Body of pancreas (tissue), 4 donors: ENCODE measurements at places on chromosomes 3 and 15.

DNA sequence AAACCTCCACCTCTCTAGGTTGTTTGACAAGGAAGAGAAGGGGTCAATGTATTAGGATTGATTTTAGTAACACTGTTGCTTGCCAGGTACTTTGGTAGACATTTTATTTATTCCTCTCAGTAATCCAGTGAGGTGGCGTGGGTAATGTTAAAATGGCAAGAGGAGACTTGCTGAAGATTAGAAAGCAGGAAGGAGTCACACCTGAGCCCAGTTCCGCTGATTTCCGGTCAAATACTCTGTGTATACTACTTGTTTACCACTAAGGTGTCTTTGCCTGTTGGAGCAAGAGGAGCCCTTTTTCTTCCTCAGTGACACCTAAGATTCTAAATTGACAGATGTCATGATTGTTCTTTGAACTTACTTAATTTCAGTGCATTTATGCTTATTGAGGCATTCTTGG lies 1.7 kb downstream of the OXNAD1 start:
- peaks cover 33% of the 10 kb centered on the region for H3K4me1 ChIP-seq
- H3K4me3 ChIP-seq: no peak overlapping the region
- no peak overlapping the region for H3K27ac ChIP-seq
- DNase-seq: no peak
- H3K36me3 ChIP-seq: no peaks in the 10 kb centered on the region

GRCh38 chr3:61530355-61530754 lies 31.0 kb upstream of the PTPRG start:
- H3K36me3 ChIP-seq: no peaks in the 10 kb centered on the region
- DNase-seq: peak; percentile 24
- H3K4me1 ChIP-seq: no peaks in the 10 kb centered on the region
- H3K27me3 ChIP-seq: no peaks in the 10 kb centered on the region

- H3K4me3 ChIP-seq: no peak overlapping the region
- no peak overlapping the region for H3K27ac ChIP-seq
- no peaks in the 10 kb centered on the region for H3K36me3 ChIP-seq
- no peak for DNase-seq
- H3K4me1 ChIP-seq: no peaks in the 10 kb centered on the region
Observed at GRCh38 chr15:98230975-98231374, 270.5 kb downstream of the ARRDC4 start.

- H3K36me3 ChIP-seq: no peaks in the 10 kb centered on the region
- no peak overlapping the region for H3K27ac ChIP-seq
- DNase-seq: no peak
- H3K27me3 ChIP-seq: no peaks in the 10 kb centered on the region
- no peak overlapping the region for H3K4me3 ChIP-seq
- H3K4me1 ChIP-seq: no peaks in the 10 kb centered on the region
Observed at GRCh38 chr3:173938159-173938558, 540.6 kb downstream of the NLGN1 start.

DNA sequence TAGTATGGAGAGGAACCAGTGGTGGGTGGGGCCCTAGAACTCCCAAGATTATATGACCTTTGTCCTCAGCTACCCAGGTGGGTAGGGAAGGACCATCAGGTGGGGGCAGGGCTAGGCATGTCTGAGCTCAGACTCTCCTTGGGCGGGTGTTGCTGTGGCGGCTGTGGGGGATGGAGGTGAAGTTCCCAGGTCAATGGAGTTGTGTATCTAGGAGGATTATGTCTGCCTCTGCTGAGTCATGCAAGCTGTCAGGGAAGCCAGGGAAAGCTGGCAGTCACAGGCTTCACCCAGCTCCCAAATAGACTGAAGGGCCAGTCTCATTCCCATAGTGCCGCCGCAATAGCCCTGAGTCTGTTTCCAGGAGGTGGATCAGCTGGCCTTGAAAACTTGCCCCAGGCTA lies 139.7 kb upstream of the CFAP20DC start:
- H3K4me1 ChIP-seq: no peaks in the 10 kb centered on the region
- no peaks in the 10 kb centered on the region for H3K27me3 ChIP-seq
- no peak for DNase-seq
- no peaks in the 10 kb centered on the region for H3K36me3 ChIP-seq
- H3K4me3 ChIP-seq: no peak overlapping the region

DNA sequence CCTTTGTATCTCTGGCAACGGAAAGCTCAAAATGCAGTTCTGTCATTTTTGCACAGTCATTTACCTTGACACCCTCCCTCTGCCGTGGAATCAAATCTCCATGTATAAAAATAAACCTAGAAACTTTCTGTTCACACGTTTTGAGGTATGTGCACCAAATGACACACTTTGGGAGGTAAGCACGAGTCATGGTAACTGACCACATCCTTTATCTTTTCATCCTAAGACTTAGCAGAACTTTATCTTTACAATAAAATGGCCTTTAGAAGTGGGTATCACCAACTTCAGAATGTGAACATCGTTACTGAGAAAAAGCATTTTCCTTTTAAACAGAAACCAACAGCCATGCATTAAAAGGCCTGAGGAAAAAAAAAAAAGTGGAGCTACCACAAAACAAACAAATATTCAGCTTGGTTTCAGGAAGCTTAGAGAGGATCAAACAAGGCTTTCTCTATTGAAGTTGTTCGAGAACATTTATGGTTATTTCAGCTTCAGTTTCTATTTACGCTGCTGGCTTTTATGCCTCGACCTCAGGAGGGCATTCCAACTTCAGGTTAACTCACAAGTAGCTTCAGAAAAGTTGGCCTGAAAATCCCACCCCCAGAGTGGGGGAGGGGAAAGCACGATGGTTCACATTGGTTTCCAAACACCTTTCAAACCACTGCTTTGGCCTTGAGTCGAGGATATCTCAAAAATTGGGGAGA lies 171.1 kb upstream of the ICE2 start:
- no peaks in the 10 kb centered on the region for H3K4me1 ChIP-seq
- H3K27ac ChIP-seq: peak overlapping the region; percentile 15
- DNase-seq: no peak
- H3K4me3 ChIP-seq: no peak overlapping the region
- no peaks in the 10 kb centered on the region for H3K27me3 ChIP-seq

GRCh38 chr15:41734079-41734478 lies 40.2 kb upstream of the MAPKBP1 start:
- no peak overlapping the region for H3K27ac ChIP-seq
- peaks cover 15% of the 10 kb centered on the region for H3K36me3 ChIP-seq
- no peaks in the 10 kb centered on the region for H3K27me3 ChIP-seq
- H3K4me3 ChIP-seq: no peak overlapping the region
- no peaks in the 10 kb centered on the region for H3K4me1 ChIP-seq

DNA sequence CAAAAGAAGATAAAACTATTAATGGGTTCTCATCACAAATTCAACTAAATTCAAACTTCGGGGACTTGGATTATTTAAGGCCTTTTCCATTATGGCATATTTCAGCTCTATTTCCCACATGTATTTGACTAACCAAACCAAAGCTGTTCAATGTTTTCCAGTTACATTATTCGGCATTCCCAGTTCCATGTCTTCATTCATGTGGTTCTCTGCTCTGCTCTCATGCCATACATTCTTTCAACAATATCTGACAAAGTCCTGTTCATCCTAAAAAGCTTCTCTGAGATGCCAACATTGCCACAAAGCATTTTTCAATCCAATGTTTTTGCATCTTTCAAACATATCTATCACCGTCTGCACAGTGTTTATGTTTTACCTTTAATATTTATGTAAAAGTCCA lies 141.4 kb downstream of the GREM1 start:
- no peak overlapping the region for H3K4me3 ChIP-seq
- DNase-seq: no peak
- no peak overlapping the region for H3K27ac ChIP-seq
- no peaks in the 10 kb centered on the region for H3K36me3 ChIP-seq
- no peaks in the 10 kb centered on the region for H3K4me1 ChIP-seq

GRCh38 chr3:21649519-21649918 lies 101.5 kb downstream of the ZNF385D start:
- H3K4me3 ChIP-seq: no peak overlapping the region
- H3K27ac ChIP-seq: no peak overlapping the region

DNA sequence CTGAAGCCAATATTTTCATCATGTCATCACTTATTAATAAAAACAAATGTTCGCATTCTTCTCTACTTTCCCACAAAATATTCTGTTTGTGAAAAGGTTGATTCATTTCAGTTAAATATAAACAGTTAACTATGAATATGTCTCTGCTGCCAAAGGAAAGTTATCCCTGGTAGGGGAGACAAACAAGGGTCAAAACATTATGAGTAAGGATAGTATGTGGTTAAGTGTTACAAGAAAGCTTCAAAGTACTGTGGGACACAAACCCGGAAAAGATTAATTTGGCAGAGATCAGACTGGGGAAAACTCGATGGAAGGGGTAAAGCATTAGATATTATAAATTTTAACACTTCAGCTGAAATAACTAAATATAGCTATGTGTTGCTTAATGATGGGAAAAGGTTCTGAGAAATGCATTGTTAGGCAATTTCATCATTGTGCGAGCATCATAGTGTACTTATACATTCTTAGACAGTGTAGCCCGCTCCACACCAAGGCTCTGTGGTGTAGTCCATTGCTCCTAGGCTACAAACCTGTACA lies 436.5 kb upstream of the TBL1XR1 start:
- no peaks in the 10 kb centered on the region for H3K27me3 ChIP-seq
- no peak for DNase-seq
- H3K27ac ChIP-seq: peak overlapping the region; percentile 9
- H3K4me1 ChIP-seq: no peaks in the 10 kb centered on the region
- no peak overlapping the region for H3K4me3 ChIP-seq

- H3K27ac ChIP-seq: no peak overlapping the region
- H3K27me3 ChIP-seq: no peaks in the 10 kb centered on the region
- no peak for DNase-seq
- H3K36me3 ChIP-seq: peaks cover 15% of the 10 kb centered on the region
- peaks cover 21% of the 10 kb centered on the region for H3K4me1 ChIP-seq
- H3K4me3 ChIP-seq: no peak overlapping the region
Observed at GRCh38 chr15:89835176-89835564, 20.5 kb upstream of the ANPEP start.

- H3K27me3 ChIP-seq: no peaks in the 10 kb centered on the region
- H3K4me3 ChIP-seq: no peak overlapping the region
- DNase-seq: no peak
- H3K4me1 ChIP-seq: no peaks in the 10 kb centered on the region
Observed at GRCh38 chr3:143951351-143951971, 20.2 kb upstream of the DIPK2A start.

DNA sequence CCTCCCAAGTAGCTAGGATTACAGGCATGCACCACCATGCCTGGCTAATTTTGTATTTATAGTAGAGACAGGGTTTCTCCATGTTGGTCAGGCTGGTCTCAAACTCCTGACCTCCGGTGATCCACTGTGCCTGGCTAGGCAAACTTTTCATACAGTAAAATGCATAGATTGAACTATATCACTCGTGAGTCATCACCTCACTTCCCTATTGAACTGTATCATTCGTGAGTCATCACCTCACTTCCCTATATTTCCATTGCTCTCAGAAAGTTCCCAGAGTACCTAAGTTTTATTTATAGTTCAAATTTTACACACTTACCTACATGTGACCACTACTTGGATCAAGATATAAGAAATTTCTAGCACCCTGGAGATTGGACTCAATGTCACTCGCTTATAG lies 73.6 kb upstream of the ACAD9 start:
- H3K36me3 ChIP-seq: no peaks in the 10 kb centered on the region
- H3K27me3 ChIP-seq: no peaks in the 10 kb centered on the region
- DNase-seq: no peak
- no peaks in the 10 kb centered on the region for H3K4me1 ChIP-seq
- no peak overlapping the region for H3K4me3 ChIP-seq
- H3K27ac ChIP-seq: no peak overlapping the region

DNA sequence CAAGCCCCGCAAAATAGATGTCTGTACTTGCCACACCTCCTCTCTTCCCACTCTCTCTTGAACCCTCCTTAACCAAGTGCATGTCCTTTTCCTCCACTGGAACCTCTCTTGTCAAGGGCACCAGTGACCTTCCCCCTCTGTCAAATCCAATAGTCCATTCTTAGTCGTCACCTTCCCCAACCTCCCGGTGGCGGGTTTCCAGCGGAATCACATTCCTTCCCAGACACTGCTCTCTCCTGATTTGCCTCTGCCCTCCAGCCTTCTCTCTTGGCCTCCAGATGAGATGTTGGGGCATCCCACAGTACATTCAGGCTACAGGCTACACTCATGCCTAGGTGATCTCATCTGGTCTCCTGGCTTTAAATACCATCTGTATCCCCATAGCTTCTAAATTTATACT lies 31.1 kb downstream of the SCN5A start:
- no peak for DNase-seq
- H3K4me1 ChIP-seq: no peaks in the 10 kb centered on the region
- no peak overlapping the region for H3K4me3 ChIP-seq
- no peaks in the 10 kb centered on the region for H3K36me3 ChIP-seq
- H3K27me3 ChIP-seq: no peaks in the 10 kb centered on the region

- H3K36me3 ChIP-seq: no peaks in the 10 kb centered on the region
- no peak overlapping the region for H3K4me3 ChIP-seq
- no peaks in the 10 kb centered on the region for H3K27me3 ChIP-seq
- H3K27ac ChIP-seq: peak overlapping the region; percentile 71
- DNase-seq: no peak
- peaks cover 18% of the 10 kb centered on the region for H3K4me1 ChIP-seq
Observed at GRCh38 chr15:40367371-40367685, 9.3 kb downstream of the DISP2 start.

GRCh38 chr3:14614862-14615261 lies 36.7 kb upstream of the CCDC174 start:
- H3K36me3 ChIP-seq: no peaks in the 10 kb centered on the region
- H3K4me1 ChIP-seq: peaks cover under 1% of the 10 kb centered on the region
- no peak for DNase-seq
- no peaks in the 10 kb centered on the region for H3K27me3 ChIP-seq
- no peak overlapping the region for H3K4me3 ChIP-seq

DNA sequence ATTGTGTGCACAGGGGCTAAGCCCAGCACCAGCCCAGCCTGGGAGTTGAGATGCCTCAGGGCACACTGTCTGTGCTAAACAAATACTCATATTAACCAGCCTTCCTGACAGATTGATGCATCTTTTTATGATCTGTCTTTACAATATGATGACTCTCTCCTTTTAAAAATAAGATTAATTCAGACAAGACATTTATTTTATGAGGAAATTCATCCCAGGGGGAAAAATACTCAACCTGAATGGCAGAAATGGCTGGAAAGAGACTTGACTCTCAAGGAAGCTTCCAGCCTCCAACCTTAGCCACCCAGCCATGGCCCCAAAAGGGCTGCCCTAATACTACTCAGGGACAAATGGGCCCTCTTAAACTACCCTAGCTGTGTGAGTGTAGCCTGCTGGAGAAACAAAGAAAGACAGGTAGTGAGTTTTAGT lies 46.9 kb downstream of the NOX5 start:
- no peak overlapping the region for H3K4me3 ChIP-seq
- H3K27me3 ChIP-seq: no peaks in the 10 kb centered on the region
- peaks cover 7% of the 10 kb centered on the region for H3K4me1 ChIP-seq
- no peak overlapping the region for H3K27ac ChIP-seq

GRCh38 chr3:123817413-123817812 lies 66.7 kb downstream of the MYLK start:
- no peak overlapping the region for H3K27ac ChIP-seq
- H3K36me3 ChIP-seq: no peaks in the 10 kb centered on the region
- no peaks in the 10 kb centered on the region for H3K27me3 ChIP-seq
- H3K4me3 ChIP-seq: no peak overlapping the region
